ENCODE measurements at places on chromosomes 11 and 22.

DNA sequence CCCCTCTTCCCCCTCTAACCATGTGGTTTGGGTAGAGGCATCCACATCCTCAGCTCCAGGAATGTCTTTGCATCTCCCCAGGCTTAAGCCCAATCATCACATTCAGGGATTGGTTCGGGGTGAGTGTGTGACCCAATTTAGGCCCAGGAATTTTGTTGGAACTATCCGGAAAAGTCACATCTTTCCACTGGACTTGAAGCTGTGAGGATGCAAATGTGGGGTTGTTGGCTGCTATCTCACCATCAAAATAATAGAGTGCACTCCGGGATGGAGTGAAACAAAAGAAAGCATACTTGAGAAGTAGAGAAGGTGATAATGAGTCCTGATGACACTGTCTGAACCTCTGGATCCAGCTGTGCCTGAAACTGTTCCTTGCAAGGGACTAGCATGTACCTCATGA, 33.8 kb upstream of the OLFML1 start:
- DNase-seq, result no peak

DNA sequence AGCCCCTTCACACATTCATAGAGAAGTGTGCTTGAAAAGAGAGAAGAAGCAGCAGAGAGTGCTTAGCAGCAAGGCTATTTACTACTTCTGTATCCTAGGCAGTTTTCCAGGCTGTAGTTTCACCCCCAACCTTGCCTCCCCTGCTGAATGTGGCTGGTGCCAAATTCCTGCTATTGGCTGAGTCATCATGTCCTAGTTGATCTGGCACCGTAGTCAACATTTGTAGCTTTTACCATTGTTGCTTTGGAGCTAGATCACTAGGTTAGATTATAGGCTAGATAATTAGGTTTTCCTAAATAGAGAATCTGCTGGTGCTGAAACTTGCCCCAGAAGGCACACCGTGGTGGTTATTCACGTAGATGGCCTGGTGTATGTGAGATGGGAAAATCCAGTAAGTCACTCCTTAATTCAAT, 32.7 kb downstream of the ARHGAP42 start:
- DNase-seq, result no peak

- DNase-seq, result no peak
Observed at GRCh38 chr11:5367448-5368074, 16.1 kb upstream of the OR51M1 start.

GRCh38 chr11:1970956-1971355, 23.8 kb downstream of the MRPL23 start:
- DNase-seq, result no peak

- no peak for DNase-seq
Observed at GRCh38 chr11:87460279-87460678, 422.5 kb downstream of the TMEM135 start.

GRCh38 chr22:28869736-28870135, 13.6 kb upstream of the ZNRF3 start:
- DNase-seq, result no peak

GRCh38 chr22:19477321-19478044, 1.5 kb downstream of the UFD1 start:
- no peak for DNase-seq
